ENCODE measurements at places on chromosomes 2 and 18.

- DNase-seq, result no peak
Measured at GRCh38 chr2:183348492-183348891, 224.2 kb downstream of the NUP35 start.

DNA sequence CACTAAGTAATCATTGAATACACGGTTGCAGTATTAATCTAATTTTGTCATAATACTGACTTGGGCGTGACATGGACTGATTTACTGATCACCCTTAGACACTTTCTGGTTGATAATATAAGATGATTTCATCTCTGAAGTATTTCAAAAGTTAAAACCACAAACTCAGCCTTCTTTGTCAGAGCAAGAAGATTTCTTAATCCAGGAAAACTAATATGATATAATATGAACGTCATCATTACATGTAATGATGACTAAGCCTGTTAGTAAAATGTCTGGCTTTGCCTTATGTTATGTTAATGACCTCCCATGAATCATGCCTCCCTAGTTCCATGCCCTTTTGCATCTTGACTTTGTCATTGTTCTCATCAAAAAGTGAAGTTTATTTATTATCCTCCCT lies 1325.0 kb upstream of the CDH2 start:
- DNase-seq, result no peak

DNA sequence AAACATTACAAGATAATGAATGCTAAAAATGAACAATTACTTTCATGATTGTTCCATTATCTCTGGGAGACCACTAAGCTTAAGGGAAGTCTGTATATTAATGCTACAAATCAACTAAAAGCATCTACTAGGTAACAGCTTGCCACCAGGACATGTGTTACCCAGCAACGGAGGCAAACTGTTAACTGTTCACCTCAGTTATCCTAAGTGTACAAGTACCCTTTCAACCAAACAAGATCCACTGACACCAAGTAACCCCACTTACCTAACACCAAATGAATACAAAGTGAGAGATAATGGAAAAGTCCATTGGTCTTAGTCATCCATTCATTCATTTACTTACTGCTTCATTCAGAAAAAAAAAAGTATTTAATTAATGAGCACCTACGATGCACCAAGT lies 54.7 kb upstream of the KIDINS220 start:
- no peak for DNase-seq

DNA sequence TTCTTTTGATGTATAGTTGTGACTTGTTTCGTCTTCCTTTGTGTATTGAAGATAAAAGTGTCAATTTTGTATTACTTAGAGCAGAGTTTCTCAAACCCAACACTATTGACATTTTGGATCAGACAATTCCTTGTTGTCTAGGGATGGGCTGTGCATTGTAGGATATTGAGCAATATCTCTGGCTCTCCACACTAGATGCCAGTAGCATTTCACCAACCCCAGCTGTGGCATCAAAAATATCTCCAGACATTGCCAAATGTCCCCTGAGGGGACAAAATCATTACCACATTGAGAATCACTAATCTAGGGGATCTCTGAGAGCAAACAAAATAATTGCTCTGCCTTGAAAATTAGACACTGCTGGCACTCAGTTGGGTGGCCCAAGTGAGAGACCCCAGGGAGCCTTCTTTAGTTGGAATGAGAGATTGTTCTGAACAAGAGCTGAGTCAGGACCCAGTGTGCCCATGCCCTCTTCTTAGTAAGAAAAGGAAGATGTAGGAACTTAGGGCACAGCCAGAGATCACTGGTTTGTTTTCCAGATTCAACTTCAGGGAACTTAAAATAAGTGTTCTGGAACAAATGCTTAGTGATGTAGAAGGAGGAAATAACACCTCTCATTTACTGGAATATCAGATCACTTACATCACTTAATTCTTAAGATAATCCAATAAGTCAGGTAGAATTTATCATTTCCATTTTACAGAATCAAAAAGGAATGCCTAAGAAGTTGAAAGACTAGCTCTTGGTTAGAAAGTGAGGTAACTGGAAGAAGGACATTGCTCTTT lies 466.6 kb upstream of the TNP1 start:
- no peak for DNase-seq

GRCh38 chr2:215961981-215962380 lies 51.4 kb downstream of the MREG start:
- peak; percentile 92 for DNase-seq

GRCh38 chr2:24945907-24946306 lies 25.8 kb downstream of the DNAJC27 start:
- DNase-seq, result no peak

DNA sequence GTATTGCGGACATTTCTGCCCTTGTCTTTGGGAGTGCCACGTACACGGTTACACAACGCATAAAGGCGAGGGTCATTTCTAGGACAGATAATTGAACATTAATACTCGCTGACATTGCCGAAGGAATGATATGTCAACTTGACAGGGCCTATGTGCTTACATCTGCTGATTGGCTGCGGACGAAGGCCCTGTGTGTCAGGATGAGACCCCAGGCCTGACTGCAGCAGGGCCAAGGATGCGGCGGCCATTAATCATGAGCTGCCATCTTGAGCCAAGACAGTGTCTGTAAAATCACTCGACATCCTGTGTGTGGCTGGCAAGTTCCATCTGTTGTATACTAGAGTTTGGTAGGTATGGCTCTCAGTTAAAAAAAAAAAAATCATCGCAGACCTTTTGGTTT lies 96.6 kb downstream of the MEIS1 start:
- no peak for DNase-seq

DNA sequence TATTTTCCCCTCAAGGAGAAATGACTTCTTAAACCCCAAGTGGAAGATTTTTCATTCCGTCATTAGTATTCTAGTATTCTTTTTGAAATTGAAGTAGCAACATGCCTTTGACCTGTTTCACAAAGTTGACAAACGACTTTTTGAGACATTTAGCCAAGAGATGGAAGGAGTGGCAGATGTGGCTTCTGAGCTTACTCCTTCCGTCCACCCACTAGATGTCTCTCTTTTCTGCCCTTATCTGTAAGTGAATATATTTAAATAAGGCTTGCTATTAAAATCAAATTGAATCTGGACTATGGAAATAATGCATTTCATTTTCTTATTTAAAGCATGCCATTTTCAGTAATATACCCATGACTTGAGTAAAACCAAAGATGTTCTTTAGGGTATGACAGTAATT lies 74.1 kb downstream of the ACTR3 start:
- DNase-seq, result no peak

DNA sequence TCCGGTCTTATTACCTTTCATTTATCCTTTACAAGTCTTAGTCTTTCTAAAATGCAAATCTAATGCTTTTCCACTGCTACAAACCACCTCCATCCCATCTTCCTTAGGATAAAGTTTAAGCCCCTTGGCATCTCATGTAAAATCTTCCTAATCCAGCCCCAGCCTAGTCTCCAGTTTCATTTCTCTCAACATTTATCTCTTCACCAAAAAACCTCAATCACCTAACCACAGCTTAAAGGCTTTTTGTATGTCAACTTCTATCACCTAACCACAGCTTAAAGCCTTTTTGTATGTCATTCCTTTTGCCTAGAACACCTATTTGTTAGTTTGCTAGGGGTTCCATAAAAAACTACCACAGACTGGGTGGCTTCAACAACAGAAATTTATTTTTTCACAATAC lies 4.2 kb downstream of the TRAK2 start:
- DNase-seq, result peak; percentile 56

DNA sequence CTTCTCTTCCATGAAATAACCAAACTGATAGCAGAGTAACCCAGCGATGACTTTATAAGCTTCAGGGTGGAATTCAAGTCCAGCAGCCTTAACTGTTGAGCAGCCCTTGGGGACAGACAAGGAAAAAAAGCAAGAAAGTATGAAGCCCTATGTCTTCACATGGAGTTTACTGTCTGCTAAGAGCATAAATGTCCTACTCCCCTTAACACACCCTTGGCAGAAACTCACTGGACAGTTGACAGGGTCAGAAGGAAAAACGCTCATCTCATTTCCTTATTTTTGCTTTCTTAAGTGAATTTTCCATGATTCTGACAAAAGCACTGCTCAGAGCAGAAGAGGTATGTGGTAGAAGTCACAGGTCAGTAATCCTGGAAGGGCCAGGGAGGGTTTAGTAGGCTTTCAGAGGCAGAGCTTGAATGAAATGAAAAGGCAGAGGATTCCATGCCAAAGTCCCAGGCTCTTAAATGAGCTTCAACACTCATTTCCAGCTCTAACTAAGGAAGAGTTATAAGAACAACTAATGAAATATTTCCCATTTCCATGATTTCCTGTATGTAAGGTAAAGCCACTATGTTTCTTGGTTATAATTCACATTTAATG lies 683.3 kb upstream of the KLHL29 start:
- DNase-seq, result no peak

- DNase-seq, result no peak
Measured at GRCh38 chr2:199503148-199503547, 45.4 kb upstream of the SATB2 start.

GRCh38 chr2:201854221-201854801 lies 48.0 kb downstream of the CDK15 start:
- DNase-seq, result no peak

GRCh38 chr2:176202491-176202890 lies 14.0 kb downstream of the HOXD1 start:
- no peak for DNase-seq
